Heart left ventricle (tissue), 16 donors: ENCODE measurements at places on chromosomes 3 and 15. TPM values are rescaled to one million over a fixed set of nuclear protein-coding genes. Genes with fewer than 3 reads are reported as not detected.

DNA sequence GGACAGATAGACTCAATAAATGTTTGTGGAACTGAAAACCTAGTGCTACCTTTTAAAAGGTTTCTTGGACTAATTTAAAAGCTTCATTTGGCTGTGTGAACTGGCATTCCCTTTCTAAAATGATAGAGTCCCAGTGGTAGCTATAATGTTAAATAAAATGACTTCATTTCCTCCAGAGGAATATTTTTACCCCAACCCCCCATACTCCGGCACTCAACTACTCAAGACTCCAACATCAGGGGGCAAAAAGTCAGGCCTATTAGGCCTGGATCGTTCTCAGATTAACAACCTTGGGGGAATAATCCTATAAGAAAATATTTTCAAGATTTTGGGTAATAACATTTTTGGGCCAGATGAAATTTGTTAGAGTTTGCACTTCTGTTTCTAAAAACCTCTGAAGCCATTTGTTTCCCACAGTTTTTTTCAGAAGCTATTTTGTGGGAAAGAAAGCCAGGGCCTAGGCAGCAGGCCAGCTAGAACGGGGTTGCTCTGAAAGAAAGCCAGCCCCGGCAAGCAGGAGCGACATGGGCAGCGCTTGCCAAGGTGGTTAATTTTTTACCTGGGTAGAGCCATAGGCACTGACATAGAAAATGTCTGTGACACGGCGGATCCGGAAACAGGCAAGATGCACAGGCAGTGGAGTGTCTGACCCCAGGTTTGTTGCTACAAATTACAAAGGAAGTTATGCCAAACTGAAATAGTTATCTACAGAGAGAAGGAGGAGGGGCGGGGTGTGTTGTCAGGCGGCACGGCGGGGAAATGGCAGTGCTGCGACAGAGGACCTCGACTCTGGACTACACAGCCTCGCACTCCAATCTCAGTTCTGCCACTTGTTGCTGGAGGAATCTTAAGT lies 84.6 kb downstream of the MAGI1 start:
- DNase-seq, result no peak

Gene PLOD2
- total RNA-seq, result 6.8 TPM

GRCh38 chr3:130854208-130854864 lies 39.5 kb upstream of the ATP2C1 start:
- no peak for DNase-seq

DNA sequence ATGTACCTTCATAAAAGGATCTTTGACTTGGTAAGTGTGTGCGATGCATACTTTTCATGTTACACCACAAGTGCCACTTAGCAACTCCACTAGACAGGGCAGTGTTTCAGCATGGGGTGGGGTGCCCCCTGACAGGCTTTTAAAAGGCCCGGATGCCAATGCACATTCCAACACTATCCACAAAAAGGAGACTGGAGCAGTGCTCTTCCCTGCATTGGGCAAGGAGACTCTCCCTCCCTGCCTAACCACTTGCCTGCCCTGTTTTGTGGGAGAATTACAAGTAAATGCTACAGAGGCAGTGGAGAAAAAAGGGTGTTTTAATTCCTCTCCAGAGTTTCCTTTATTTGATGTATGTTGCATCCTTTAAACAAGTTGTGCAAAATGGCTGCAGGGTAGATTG lies 1.7 kb upstream of the RARB start:
- DNase-seq, result peak; percentile 46

GRCh38 chr15:43277231-43277823 lies 10.6 kb upstream of the TGM5 start:
- DNase-seq, result no peak

DNA sequence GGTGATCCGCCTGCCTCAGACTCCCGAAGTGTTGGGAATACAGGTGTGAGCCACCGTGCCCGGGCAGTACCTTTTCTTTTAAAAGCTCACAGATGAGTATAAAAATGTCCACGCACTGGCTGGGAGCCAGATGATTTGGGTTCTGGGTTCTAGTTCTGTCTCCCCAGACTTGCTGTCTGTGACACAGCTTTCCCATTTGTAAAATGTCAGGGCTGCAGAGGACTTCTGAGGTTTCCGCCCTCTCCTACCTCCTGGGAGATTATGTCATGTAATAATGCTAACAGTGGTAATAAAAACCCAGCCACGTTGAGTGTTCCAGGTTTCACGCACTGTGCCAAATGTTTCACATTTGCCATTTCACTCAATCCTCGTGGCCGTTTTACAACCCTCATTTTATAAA lies 1.3 kb upstream of the PPP4R2 start:
- no peak for DNase-seq

Gene MAP1A
- 54.3 TPM for total RNA-seq

GRCh38 chr3:73254062-73254461 lies 192.6 kb downstream of the EBLN2 start:
- DNase-seq, result no peak

DNA sequence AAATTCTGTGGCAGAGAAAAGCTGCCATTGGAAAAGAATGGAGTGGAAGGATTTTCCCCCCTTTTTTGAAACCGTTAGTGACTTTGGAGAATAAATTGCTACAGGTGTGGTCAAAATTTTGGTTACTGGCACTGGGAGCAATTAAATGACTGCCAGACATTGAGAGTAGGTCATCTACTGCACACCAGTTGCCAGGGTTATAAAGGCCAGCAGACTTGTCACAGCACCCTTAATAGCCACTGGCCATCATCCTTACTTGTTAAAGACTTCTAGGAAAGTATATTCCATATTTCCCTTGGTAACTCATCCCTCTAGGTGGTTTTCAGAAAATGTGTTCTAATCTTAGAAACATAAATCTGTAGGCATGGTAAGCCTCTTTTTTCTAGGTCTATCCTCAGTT lies 8.0 kb downstream of the PIK3CA start:
- DNase-seq, result no peak

Gene UTS2B
- total RNA-seq, result 0.43 TPM
